Stimulated activated CD8-positive, alpha-beta memory T cell treated with anti-CD3 and anti-CD28 coated beads, Interleukin-7, amount 100 ng/mL, for 24 hours (primary cell): ENCODE measurements at places on chromosomes 12 and 14.

DNA sequence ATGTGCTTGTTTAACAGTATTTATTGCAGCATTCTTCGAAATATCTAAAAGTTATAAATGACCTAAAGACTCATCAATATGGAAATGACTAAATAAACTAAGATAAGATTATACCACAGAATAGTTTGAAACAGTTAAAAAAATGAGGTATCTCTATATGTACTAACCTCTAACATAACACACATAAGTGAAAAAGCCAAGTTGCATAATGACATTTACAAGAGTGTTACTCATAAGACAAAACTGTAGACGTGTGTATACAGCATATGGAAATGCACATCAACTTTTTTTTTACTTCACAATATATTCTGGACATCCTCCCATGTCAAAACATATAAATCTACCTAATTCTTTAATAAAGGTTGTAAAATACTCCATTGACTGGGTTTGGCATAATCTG lies 22.8 kb downstream of the CPM start:
- DNase-seq = no peak

GRCh38 chr12:88111074-88111652 lies 30.7 kb downstream of the CEP290 start:
- DNase-seq = no peak

GRCh38 chr14:33490555-33490954 lies 460.3 kb downstream of the EGLN3 start:
- no peak for DNase-seq

- DNase-seq = no peak
Observed at GRCh38 chr12:26595806-26596205, 237.2 kb downstream of the ITPR2 start.

DNA sequence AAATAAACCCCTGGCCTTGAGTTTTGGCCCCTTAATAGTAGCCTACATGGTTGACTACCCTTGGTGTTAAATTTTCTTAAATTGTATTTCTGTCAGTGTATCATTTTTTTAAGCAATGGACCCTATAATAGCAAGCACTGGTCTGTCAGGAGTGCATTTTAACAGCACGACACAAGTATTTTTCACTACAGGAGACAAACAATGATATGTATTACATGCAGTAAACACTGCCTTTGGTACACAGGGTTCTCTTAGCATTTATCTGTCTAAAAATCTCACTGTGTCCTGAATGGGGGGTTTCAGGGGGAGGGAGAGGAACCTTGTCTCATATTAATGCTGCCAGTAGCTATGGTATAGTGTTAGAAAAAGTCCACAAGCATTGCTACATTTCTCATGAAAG lies 18.4 kb downstream of the LMO3 start:
- DNase-seq = no peak

- DNase-seq = no peak
Observed at GRCh38 chr12:120412421-120412820, 25.5 kb upstream of the COX6A1 start.

- DNase-seq = no peak
Observed at GRCh38 chr14:64329149-64329548, 35.0 kb upstream of the ESR2 start.

- no peak for DNase-seq
Observed at GRCh38 chr12:75437564-75437963, 43.0 kb upstream of the GLIPR1 start.

- DNase-seq = no peak
Observed at GRCh38 chr12:124326871-124327270, 32.0 kb downstream of the RFLNA start.

- DNase-seq = no peak
Observed at GRCh38 chr12:100833282-100833681, 38.7 kb downstream of the ANO4 start.

DNA sequence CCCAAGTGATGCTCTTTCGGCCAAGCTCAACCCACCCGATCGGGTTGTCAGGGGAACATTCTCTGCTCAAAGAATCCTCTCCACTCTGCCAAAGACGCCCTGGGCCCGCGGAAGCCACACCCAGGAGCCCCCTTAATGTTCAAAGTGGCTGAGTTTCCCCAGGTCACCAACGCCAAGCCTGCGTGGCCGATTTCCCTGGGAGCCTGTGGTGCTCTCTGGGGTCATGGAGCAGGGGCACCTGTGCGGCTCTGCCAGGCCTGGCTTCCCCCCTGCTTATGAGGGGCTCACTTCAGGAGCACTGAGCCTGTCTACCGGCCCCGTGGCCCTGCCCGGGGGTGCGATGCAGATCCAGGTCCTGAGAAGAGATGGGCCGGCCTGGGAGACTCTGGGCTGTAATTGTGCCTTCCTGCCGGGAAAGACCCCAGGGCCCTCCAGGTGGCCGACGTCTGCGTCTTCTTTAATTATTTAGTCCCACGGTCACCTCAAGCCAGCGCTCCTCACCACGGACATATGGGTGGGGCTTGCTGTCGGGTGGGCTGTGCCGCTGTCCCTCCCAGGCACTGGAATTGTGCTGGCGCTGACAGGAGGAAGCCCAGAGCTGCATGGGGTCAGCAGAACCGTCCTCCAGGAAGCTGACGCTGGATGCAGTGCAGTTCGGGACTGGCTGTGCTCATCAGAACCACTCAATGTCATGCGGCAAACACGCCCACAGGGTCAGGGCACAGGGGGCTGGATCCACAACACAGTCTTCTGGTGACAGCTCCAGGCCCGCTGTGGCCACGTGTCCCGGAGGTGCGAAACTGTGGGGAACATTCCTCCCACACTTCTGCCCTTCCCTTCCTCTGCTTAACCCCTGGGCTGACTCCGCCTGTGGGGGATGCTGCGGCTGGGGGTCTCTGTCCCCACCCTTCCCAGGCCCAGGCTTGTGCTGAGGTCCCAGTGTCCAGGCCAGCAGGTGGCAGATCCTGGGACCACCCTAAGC lies 267.6 kb upstream of the SFSWAP start:
- no peak for DNase-seq
